ENCODE measurements at places on chromosomes 3 and 15.

GRCh38 chr3:61594144-61594963 is 33.0 kb downstream of the PTPRG start:
- DNase-seq = no peak

- no peak for DNase-seq
Observed at GRCh38 chr3:29686889-29687592, 406.2 kb downstream of the RBMS3 start.

DNA sequence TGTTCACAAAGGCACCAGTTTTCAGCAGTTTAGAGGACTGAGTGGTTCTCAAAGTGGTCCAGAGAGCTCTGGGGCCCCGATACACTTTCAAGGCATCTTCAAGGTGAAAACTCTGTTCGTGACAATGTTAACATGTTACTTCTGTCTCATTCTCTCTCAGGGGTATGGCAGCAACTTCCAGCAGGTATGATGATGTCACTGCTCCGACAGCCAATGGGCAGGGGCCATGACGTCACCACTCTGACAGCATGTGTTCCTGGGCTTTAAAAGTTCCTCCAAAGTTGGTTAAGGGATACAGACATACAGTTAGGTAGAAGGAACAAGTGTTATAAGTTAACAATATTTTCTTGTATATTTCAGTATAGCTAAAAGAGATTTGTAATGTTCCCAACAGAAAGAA is 87.9 kb downstream of the KLF15 start:
- no peak for DNase-seq

GRCh38 chr15:36558921-36559320 is 20.5 kb upstream of the CDIN1 start:
- DNase-seq = no peak

GRCh38 chr3:82031596-82031995 is 270.2 kb upstream of the GBE1 start:
- DNase-seq = no peak

DNA sequence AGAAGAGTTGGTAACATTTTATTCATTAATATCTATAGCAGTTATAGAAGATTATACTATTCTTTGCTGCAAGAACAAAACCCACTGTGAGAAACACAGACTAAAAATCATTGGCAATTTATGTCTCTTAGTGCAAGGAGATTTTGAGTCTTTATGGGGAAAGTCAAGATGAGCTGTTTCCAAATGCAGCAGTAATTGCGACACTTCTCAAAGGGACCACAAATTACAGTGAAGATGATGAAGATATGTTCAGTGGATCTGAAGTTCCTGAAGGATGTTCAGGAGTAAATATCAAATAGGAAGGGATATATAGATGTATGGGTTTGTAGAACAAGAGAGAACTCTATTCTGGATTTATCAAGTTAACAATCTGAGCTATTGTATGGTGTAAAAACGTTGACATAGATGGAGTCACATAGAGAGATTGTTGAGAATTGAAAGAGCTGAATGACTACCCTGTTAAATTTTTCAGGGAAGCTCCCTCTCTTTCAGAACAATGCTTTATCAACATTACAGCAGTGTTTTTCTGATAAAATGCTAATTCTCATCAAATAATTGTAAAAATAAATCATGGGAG is 71.8 kb downstream of the DTWD1 start:
- no peak for DNase-seq

- no peak for DNase-seq
Observed at GRCh38 chr15:74808840-74809229, 3.8 kb upstream of the LMAN1L start.

DNA sequence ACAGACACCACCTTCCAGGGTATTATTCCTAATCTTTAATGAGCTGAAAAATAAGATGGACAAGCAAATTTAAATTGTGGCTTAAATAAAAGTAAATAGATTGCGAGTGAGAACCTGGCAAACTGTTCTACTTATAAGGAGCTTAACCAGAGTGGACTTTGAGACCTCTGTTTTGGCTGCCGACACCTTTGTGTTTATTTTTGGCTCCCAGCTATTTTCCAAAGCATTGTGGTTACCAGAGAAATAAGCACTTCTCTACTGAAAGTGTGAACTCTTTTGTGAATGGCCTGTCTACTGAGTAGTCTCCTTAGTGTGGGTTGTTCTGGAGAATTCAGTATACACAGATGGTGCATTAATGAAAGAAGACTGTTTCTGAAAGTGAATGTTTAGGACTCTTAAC is 109.4 kb downstream of the ATP8B4 start:
- no peak for DNase-seq

- no peak for DNase-seq
Observed at GRCh38 chr3:243356-243725, 46.8 kb downstream of the CHL1 start.

DNA sequence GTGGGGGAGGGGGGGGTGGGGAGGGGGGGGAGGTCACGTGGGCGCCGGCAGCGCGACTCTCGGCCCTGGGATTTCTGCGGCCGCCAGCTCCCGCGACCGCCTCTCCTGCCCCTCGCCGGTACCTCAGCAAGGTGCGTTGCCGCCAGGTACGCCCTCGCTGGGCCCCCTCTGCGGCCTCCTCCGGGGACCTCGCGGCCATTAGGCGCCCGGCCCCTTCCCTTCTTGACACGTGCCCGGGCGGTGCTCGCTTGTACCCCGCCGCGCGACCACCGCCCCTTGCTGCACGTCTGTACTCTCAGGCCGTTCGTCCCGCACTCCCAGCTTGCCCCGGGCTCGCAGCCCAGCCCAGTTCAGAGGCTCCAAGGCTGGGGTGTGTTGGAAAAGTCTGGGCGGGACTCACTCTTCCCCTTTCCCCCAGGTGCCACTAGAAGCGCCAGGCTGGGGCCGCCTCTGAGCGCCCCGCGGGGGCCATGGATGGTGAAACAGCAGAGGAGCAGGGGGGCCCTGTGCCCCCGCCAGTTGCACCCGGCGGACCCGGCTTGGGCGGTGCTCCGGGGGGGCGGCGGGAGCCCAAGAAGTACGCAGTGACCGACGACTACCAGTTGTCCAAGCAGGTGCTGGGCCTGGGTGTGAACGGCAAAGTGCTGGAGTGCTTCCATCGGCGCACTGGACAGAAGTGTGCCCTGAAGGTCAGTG is at the start of gene MAPKAPK3:
MAPKAPK3 (plus strand) TSS at position 56 of the 696 bp plus-strand sequence; CDS start at position 471, 415 bp downstream.
- DNase-seq = no peak

GRCh38 chr3:186694288-186695032 is 22.7 kb upstream of the KNG1 start:
- DNase-seq = no peak

GRCh38 chr3:115330430-115330829 is 183.3 kb upstream of the ZBTB20 start:
- no peak for DNase-seq

- peak; percentile 82 for DNase-seq
Observed at GRCh38 chr15:74614744-74615507, 710 bp upstream of the CLK3 start.

DNA sequence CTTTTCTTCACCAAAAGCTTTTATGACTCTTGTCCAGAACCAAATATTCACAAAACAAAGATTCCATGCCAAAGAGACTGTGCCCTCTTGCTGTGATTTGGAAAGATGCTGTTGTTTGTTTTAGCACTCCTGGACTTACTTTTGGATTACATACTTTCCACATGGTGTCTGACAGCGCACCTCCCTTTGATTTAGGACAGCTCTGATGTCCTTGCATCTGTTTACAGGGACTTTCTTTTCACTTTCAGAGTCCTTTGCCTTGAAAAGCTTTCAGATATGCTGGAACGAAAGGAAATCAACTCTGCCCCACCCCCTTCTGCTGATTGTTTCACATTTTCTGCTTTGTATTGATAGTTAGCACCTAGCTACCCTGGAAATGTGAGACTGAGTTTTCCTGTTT is 133.0 kb upstream of the NR2E3 start:
- DNase-seq = no peak

DNA sequence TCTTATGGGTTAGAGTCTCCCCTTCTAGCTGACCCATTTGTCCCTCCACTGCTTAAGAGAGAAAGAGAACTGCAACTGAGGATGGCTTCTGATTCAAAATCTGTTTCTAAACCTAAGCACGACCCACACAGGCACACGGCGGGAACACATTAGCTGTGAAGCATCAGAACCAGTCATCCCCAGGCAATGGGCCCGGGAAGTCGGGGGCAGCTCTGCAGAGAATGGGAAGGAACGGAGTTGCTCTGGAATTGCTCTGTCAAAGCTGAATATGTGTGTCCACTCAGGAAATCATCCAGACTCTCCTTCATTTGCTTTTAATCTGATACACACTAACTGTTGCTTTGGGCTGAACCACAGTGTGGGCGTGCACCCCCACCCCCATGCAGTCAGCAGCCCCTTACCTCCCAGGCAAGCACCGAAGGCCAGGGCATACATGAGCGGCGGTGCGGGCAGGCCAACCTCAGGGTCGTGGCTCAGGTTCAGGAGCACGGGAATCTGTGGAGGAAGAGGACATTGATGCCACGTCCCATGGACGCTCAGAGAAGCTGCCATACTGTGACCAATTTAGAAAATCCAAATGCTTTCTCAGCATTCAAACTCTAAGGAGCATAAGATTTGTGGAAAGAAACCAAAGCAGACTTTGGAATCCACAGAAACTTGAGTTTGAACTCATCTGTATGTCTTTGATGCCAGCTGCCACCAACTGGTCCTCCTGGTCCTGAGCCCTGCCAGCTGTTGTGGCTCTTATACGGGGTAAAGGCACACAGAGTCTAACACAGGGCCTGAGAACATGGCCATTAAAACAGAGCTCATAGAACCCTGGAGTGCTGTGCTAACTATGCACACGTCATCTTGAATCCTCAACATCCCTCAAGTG is 247.9 kb downstream of the OCA2 start:
- DNase-seq = no peak

- DNase-seq = no peak
Observed at GRCh38 chr15:57345584-57345983, 30.7 kb upstream of the CGNL1 start.

DNA sequence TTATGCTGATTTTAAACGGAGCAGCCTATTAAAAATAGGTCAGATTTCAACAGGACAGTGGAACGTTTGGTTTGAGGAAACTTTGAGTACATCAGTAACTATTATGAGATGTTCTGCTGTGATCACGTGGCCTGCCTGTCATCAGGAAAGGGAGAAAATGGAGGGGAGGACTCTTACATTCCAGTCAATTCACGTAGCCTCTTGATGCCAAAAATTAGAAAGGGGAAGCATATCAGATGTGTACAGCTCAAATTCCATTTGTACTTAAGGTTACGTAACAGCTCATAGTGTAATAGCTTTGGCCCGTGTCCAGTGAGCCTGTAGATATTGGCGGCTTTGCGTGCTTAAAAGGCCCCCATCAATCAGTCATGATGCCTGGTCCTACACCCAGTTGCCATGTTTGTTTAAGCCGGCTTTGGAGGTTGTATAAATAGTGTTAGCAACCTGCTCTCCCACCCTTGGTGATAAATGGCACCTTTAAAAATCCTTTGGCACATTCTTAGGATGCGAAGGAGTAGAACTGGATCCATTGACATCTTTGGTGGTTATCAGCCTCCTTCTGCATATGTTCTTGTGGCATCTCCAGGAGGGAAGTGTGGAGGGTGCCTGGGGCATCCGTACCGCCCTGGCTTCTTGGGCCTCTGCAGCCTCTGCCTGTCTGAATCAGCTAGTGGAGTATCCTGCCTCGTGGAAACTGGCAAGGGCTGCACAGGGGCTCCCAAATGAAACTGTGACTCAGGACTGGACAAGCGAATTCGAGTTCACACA is 163.9 kb downstream of the THSD4 start:
- DNase-seq = no peak

GRCh38 chr3:632571-633170 is 436.1 kb downstream of the CHL1 start:
- DNase-seq = peak; percentile 21

GRCh38 chr15:63603516-63603915 is 6.3 kb downstream of the FBXL22 start:
- no peak for DNase-seq

- no peak for DNase-seq
Observed at GRCh38 chr3:61141227-61141626, 110.0 kb downstream of the FHIT start.

DNA sequence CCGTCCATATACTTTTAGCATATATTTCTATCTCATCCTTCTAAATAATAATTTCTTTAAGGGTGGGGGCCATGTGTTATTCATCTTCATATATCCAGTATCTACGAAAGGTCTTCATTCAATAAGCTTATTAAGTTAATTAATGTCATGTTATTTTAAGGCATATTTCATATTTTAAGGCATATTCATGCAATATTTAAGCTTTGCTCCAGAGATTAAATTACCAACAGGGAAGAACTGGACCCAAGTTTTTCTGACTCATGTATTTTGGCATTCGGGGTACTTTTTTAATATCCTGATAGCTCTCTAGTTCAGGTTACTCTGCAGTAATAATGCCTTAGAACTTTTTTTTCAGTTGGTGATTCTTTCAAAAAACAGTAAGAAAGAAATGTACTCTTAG is 27.4 kb downstream of the PHC3 start:
- DNase-seq = no peak

DNA sequence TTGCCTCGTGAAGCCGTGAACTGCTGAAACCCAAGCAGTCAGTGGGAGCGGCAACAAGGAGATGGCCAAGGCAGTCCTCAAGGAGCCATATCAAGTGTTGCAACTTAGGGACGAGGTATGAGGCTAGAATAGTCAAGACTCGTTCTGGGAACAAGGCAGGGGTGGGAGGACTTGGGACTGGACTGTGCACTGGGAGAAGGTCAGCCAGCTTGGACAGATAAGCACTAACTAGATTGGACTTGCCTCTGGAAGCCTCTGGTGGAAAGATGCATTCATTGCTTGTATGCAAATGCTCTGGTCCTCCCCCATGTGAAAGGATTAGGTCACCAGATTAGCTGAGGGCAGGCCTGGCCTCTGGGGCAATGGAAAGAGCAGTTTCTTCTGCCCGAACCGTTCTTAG is 123.3 kb upstream of the CTNNB1 start:
- DNase-seq = no peak

- DNase-seq = no peak
Observed at GRCh38 chr3:152386208-152386607, 117.5 kb downstream of the MBNL1 start.

GRCh38 chr3:63709576-63709975 is 57.1 kb downstream of the SNTN start:
- DNase-seq = no peak

DNA sequence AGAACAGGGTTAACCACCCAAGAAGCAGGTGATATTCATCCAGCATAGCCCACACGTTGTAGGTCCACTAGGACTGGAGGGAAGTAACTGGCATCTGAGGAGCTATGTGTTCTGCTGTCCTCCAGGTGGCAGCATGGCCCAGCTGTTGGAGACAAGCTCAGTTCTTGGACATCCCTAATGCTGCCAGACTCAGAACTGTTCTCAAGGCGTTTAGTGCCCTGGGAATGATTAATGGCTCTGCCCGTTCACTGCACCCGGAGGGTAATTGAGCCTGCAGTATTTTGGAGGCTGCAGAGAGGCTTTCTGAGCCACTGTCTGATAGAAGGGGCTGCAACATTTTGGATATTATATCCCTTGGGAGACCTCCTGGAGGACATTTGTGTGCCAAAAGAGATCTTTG is 521.3 kb upstream of the SEMA6D start:
- DNase-seq = peak; percentile 46

- no peak for DNase-seq
Observed at GRCh38 chr3:66182246-66182645, 38.6 kb upstream of the SLC25A26 start.

GRCh38 chr3:110680450-110680849 is 391.2 kb upstream of the NECTIN3 start:
- DNase-seq = no peak

- no peak for DNase-seq
Observed at GRCh38 chr3:18239674-18240073, 185.5 kb downstream of the SATB1 start.

All from stimulated activated CD4-positive, alpha-beta T cell treated with anti-CD3 and anti-CD28 coated beads, Interleukin-1b, Interleukin-23, amount 100 ng/mL, for 48 hours (primary cell).